ENCODE measurements at places on chromosomes 16 and 17. TPM values are rescaled to one million over a fixed set of nuclear protein-coding genes. Genes with fewer than 3 reads are reported as not detected.

Gene WFIKKN1
- total RNA-seq, result 6.8 TPM

Gene CCDC144A
- 3.2 TPM for total RNA-seq

Gene NAA60
- 42.6 TPM for total RNA-seq

DNA sequence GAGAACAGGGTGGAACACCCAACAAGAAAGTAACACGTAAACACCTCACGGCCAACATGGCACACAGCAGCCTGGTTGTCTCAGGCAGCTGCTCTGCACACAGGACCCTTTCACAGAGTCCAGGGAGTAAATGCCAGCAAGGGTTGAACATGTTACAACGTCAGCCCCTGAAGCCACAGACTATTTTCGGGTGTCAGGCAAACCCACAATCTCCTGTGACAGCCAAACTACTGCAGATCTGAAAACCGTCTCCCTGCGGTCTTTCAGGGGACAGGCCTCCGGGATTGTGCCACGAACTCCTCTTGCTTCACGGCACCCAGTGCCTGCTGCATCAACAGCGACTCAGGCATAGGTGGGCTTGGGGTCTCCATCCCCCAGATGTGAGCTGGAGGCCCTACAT is 127.7 kb downstream of the XYLT1 start:
- H3K27ac ChIP-seq, result no peak overlapping the region
- no peaks in the 10 kb centered on the region for H3K4me1 ChIP-seq
- no peaks in the 10 kb centered on the region for H3K27me3 ChIP-seq
- H3K36me3 ChIP-seq, result no peaks in the 10 kb centered on the region
- no peak for DNase-seq

DNA sequence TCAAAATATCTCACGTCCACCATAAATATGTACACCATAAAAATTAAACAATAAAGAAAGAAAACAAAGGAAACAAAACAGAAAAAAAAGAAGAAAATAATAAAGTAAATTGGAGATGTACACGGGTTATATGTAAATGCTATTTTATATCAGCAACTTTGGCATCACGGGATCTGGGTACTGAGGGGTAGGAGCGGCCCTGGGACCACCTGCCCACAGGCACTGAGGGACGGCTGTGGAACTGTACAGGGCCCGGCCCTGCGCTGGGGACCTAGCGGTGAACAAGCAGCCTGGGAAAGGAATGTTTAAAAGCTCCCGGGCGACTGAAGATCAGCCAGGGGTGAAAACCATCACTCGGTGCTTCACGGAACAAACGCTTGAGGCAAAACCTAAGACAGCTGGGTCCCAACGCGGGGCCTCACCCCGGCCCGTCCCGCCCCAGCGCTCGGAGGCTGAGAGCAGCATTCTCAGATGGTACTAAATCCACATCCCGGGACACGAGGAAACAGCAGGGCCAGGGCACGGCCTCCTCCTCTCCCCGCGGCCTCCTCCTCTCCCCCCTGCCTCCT is 31.2 kb downstream of the NXN start:
- H3K4me3 ChIP-seq, result no peak overlapping the region
- H3K27me3 ChIP-seq, result no peaks in the 10 kb centered on the region
- H3K27ac ChIP-seq, result peak overlapping the region; percentile 90
- H3K4me1 ChIP-seq, result peaks cover 16% of the 10 kb centered on the region

GRCh38 chr16:57409065-57409464 is 4.5 kb downstream of the CCL17 start:
- H3K27ac ChIP-seq, result no peak overlapping the region
- no peak overlapping the region for H3K4me3 ChIP-seq
- H3K4me1 ChIP-seq, result no peaks in the 10 kb centered on the region

GRCh38 chr17:71821511-71821910 is 299.3 kb upstream of the SOX9 start:
- no peak overlapping the region for H3K4me3 ChIP-seq
- peaks cover 14% of the 10 kb centered on the region for H3K4me1 ChIP-seq
- no peaks in the 10 kb centered on the region for H3K36me3 ChIP-seq
- DNase-seq, result no peak
- H3K27ac ChIP-seq, result no peak overlapping the region
- no peaks in the 10 kb centered on the region for H3K27me3 ChIP-seq

DNA sequence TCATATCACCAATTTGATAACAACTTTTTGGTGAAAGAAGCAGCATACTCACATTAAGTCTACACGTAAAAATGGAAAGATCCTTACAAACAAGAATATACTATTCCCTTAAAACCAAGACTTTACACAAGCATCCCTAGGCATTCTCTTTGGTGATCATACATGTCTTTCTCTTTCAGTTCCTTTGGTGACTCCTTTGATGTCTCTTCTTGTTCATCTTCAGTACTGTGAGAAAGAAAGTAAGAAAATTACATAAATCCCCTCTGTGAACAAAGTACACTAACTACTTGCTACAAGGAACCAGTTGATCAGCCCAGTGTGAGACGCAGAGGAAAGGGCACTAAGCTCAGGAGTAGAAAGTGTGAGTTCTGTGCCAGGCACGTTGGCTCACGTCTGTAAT is 59.6 kb upstream of the MTMR4 start:
- no peak overlapping the region for H3K4me3 ChIP-seq
- no peaks in the 10 kb centered on the region for H3K27me3 ChIP-seq
- no peaks in the 10 kb centered on the region for H3K4me1 ChIP-seq
- H3K36me3 ChIP-seq, result no peaks in the 10 kb centered on the region
- no peak for DNase-seq
- H3K27ac ChIP-seq, result no peak overlapping the region

- DNase-seq, result peak; percentile 40
- peak overlapping the region; percentile 90 for H3K4me3 ChIP-seq
- peaks cover 16% of the 10 kb centered on the region for H3K4me1 ChIP-seq
- no peaks in the 10 kb centered on the region for H3K36me3 ChIP-seq
Observed at GRCh38 chr16:50153596-50154419, 702 bp downstream of the TENT4B start.

GRCh38 chr17:80025796-80026195 is 9.9 kb downstream of the TBC1D16 start:
- peaks cover 16% of the 10 kb centered on the region for H3K4me1 ChIP-seq
- H3K27me3 ChIP-seq, result no peaks in the 10 kb centered on the region
- H3K36me3 ChIP-seq, result no peaks in the 10 kb centered on the region
- no peak for DNase-seq
- no peak overlapping the region for H3K4me3 ChIP-seq

DNA sequence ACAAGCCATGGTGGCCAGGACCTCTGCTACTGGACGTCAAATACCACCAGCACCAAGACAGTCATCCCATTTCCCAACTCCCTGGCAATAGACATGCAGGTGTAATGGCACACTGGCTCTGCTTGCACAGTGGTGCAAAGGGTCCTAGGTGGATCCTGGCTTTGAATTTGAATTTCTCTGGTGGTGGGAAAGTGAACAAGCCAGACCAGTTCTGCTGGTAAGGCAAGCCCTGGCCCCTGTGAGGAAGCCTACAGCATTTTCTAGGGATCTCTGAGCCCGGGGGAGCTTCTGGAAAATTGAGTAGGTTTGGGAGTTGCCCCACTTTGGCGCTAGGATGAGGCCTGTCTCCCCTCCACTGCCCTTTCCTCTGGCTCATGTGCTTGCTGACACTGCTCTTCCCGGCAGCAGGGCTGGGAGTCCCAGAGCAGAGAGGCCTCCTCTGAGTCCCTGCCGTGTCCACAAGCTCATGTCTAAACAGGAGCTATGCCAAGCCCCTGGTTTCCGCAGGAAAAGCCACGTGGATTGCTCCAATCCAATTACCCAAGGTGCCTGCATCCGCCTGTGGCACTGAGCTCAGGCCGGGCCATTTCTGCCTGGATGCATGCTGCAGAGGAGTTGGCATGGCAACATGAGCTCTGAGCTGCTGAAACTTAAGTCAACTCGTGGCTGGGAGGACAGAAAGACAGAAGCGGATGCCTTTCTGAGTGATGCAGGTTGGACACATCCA is 67.0 kb downstream of the PRMT7 start:
- no peaks in the 10 kb centered on the region for H3K36me3 ChIP-seq
- H3K4me1 ChIP-seq, result no peaks in the 10 kb centered on the region
- no peaks in the 10 kb centered on the region for H3K27me3 ChIP-seq
- H3K4me3 ChIP-seq, result no peak overlapping the region
